Renal cortical epithelial cell (primary cell): ENCODE measurements at places on chromosomes 4 and X. TPM values are rescaled to one million over a fixed set of nuclear protein-coding genes. Genes with fewer than 3 reads are reported as not detected.

Gene UCP1
- total RNA-seq = not detected in 2 replicates

Gene CCNB3
- under 0.01 and 0.20 TPM in 2 replicates for total RNA-seq

Gene IL15
- total RNA-seq = 9.0 and 20.1 TPM in 2 replicates

Gene ZBTB33
- total RNA-seq = 15.6 and 23.5 TPM in 2 replicates

Gene MAOB
- 0.52 and 21.6 TPM in 2 replicates for total RNA-seq

Gene TEX13B
- total RNA-seq = not detected in 2 replicates

Gene DOK7
- 10.7 and 24.7 TPM in 2 replicates for total RNA-seq

Gene DCHS2
- total RNA-seq = under 0.01 TPM in 1 of 2 replicates, not detected in the other

Gene SH3D19
- 9.4 and 22.8 TPM in 2 replicates for total RNA-seq

Gene KLHL13
- total RNA-seq = 99.4 and 130 TPM in 2 replicates

Gene CXCL6
- total RNA-seq = 139 and 159 TPM in 2 replicates

Gene PAK3
- 7.5 and 9.2 TPM in 2 replicates for total RNA-seq

Gene FAM184B
- total RNA-seq = not detected in 2 replicates

Gene BMX
- total RNA-seq = 0.15 and 0.35 TPM in 2 replicates

Gene SNCA
- 7.1 and 24.7 TPM in 2 replicates for total RNA-seq

Gene SLC25A14
- total RNA-seq = 4.9 and 12.0 TPM in 2 replicates

Gene SPRY1
- total RNA-seq = 7.9 and 8.0 TPM in 2 replicates

Gene NEUROG2
- total RNA-seq = not detected in 2 replicates

Gene CFP
- 0.05 TPM in 1 of 2 replicates, not detected in the other for total RNA-seq

Gene DDX53
- total RNA-seq = not detected in 2 replicates

Gene COL4A5
- 33.5 and 80.4 TPM in 2 replicates for total RNA-seq

Gene SSX2B
- total RNA-seq = not detected in 2 replicates
